ENCODE measurements at places on chromosomes 3 and 15.

- no peak for DNase-seq
Measured at GRCh38 chr15:90230071-90230494, 3.7 kb downstream of the CIB1 start.

DNA sequence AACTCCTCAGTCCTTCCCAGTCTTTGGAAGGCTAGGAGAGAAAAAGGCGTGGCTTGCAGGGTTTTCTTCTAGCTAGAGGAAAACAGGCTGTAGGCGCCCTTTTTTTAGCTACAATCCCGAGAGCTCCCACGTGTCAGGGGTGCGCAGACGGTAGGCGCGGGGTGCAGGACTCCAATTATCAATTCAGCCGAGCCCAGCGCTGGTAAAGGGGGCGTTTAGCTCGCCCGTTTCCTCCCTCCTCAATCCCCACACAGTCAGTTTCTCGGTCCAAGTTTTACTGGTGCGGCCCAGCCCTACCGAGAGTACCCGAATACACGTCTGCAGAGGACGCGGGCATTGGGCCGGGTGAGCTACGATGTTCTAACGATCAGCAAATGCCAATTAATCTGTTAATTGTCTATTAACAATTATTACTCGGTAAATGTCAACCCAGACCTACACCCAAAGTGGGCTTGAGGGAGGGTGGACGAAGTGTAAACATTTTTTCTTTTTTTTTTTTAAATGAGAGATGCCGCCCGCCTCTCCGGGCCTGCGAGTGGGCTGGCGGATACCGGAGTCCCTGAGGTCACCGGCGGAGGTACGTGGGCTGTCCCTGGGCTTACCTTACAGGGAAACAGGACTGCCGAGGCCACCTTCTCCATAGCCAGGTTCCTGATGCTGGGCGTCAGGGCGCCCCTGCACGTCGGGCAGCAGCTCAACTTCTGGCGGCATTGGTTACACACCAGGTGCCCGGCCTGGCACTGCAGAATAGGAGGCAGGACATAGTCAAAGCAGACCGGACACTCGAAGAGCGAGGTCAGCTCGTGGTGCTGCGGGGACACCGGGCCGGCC, 923 bp downstream of the SIAH2 start:
- DNase-seq, result peak; percentile 14

GRCh38 chr3:161274691-161275298, 53.7 kb downstream of the NMD3 start:
- DNase-seq, result no peak

GRCh38 chr3:129576514-129577352, 29.7 kb downstream of the PLXND1 start:
- DNase-seq, result no peak

DNA sequence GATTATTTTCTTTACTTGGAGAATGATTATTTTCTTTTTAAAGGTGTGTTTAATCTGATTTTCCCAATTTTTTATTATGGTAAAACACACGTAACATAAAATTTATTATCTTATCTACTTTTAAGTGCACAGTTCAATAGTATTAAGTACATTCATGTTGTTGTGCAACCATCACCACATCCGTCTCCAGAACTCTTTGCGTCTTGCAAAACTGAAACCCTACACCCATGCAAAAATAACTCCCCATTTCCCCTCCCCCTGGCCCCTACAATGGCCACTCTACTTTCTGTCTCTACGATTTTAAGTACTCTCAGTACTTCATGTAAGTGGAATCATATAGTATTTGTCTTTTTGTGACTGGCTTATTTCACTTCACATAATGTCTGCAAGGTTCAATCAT, 230.7 kb downstream of the SATB1 start:
- DNase-seq, result no peak

DNA sequence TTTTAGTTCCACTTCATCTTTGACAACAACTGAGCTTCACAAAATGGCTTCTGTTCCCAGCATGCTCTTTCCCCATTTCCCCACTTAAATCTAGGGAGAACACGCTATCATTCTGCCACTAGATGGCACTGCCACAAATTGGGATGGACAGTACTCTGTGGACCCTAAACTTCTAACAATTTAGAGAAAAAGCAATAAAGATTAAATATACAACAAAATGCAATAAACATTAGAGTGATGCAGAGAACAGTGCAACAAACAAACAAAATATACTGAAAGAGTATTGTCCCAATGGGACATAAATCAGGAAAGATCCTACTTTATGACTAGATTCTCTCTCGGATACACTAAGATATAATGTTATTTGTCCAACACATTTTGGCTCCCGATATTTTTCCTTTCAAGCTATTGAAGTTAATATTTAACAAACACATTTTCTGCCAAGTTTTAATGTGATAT, 169.7 kb upstream of the TMCO5A start:
- DNase-seq, result no peak

GRCh38 chr3:102398666-102399065, 36.1 kb upstream of the ZPLD1 start:
- no peak for DNase-seq

DNA sequence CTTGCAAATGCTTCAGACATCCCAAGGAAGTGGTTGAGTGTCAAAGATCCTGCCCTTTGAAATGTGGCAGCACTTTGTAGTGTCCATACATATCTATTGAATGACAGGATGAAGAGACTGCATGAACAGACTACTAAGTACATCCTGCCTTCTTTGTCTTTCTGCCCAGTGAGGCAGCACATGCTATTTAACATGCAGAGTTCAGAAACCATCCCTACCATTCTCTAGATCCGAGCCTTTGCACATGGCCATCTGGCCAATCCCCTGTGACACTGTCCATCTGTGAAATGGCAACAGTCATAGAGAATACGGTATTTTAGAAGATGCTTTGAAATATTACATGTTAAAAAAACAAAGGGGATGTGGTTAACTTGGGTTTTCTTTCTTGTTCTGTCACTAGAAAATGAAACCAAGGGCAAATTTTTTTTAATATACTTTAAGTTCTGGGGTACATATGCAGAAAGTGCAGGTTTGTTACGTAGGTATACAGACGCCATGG, 519.6 kb downstream of the NTRK3 start:
- no peak for DNase-seq

DNA sequence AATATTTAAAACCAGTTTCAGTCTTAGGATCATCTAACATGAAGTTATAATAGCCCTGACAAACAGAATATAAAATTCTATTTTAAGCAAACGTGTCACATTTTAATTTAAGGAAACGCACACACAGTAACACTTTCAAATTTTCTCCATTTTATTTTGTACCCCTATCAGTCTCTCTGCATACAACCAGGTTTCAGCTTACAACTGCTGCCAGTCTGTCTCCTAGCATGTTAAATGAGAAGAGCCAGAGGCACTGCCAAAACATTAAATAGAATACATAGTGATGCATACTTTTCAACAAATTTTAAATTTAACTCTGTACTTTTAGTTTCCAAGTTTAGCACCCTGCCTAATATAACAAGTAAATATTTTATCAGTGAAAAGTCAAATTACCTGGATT, 60.8 kb downstream of the UACA start:
- no peak for DNase-seq

DNA sequence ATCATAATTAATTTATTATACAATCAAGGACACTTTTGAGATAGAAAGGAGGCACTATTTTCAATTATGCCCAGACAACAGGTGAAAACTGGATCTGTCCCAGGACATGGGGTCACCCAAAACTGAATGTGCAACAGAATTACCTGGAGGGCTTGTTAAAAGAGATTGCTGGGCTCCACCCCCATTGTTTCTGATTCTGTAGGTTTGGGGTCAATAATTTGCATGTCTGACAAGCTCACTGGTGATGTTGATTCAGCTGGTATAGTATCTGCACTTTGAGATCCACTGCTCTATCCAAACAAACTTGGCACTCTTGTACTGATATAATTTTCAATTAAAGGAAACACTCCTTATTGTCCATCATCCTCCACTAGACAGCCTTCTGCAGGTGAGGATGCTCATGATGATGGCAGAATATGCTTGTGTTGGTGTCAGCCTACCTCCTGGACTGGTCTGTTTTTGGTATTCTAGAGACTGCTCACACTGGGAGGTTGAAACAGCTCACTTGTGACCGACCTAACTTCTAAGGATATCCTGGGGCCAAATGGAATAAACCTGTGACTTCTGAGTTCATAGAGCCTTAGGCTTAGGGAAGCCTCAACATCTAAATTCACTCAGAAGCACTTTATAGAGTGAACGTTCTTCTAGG, 2.2 kb downstream of the P2RY14 start:
- DNase-seq, result no peak

- no peak for DNase-seq
Measured at GRCh38 chr3:66428733-66429132, 72.1 kb downstream of the LRIG1 start.

DNA sequence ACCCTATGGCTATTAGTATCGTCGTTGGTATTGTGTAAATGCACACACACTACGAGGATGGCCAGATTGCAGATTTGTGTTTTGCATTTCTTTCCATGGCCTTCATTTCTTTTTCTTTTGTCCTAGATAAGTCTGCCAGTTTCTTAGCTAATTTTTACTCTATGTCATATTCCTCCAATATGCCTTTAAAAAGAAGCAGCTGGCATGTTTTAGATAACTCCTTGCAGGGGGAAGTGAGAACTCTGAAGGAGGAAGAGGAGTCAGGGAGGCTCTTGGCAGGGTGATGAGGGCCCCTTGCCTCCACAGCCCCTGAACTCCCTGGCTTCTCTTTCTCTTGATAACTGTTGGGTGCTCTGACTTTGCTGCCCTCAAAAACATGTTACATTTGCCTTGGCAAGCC, 244.0 kb downstream of the GABRG3 start:
- DNase-seq, result no peak

DNA sequence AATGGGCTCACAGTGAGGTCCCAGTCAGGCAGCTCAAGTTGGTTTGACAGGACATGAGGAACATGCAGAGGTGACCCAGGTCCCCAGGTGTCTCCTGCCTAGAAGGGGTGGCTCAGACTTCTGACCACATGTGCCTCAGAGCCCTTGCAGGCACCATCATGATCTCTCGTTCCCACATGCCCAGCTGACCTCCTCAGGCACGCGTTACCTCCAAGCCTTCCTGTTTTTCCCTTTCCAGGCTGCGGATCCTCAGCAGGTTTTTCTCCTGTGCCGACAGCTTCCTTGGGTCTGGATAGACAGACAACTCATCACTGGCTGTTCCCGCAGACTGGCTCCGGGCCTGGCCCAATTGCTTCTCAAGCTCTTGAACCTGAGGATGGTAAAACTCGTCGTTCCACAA, 30.4 kb downstream of the CCDC13 start:
- no peak for DNase-seq

- DNase-seq, result no peak
Measured at GRCh38 chr15:68499620-68500312, 67.8 kb upstream of the ITGA11 start.

GRCh38 chr3:142915636-142916035, 26.8 kb upstream of the PCOLCE2 start:
- DNase-seq, result no peak

DNA sequence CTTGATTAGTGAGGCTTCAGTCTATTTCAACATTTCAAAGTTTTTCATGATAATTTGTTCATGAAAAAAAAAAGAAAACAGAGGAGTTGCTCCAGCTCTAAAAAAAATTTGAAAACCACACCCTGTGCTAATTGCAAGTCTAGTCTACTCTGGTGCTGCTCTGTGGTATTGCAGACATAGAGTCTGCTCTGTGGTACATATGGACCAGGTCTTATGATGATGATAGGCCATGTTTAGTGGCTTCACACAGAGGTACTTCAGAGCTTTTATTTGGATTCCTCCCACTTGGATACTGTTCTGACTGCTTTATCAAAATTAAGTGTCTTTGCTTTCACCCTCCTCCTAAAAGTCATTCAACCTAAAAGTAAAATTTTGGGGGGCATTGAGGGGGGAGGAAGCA, 160.8 kb downstream of the ALCAM start:
- no peak for DNase-seq

- no peak for DNase-seq
Measured at GRCh38 chr15:29863438-29863837, 41.2 kb upstream of the TJP1 start.

DNA sequence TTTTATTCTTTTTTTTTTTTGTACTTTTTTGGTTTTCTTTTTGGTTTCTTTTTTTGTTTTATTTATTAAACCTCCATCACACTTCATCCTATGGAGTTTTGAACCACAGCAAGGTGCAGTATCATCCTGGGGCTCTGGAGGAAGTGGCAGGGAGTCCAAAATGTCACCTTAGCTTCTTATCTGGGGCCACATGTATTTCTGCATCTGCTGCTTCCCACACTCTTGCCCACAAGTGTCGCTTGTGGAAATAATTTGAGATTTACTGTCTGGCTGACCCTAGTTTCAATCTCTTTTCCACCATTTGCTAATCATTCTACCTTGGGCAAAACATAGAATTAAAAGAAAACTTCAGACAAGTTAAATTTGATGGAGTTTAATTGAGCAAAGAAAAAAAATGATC, 6.4 kb downstream of the OPA1 start:
- DNase-seq, result no peak

GRCh38 chr3:197592361-197593045, 36.7 kb upstream of the BDH1 start:
- no peak for DNase-seq

DNA sequence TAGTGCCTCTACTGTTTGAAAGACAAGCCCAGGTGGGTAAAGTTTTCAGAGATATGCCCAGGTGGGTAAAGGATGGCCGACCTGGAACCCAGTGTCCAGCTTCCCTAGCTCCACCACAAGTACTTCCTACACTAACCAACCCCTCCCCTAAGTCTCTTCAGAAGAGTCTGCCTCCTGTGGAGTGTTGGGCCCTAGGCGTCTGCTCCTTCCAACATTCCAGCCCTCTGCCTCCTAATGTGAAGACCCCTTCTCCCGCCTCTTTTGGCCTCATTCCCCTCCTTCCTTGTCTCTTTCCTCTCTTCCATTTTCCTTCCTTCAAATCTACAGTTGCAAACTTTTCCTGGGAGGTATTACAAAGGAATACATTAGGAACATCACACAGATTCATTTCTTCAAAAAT, 38.6 kb downstream of the CNTN3 start:
- DNase-seq, result no peak

GRCh38 chr3:162719684-162720341, 1223.2 kb downstream of the OTOL1 start:
- no peak for DNase-seq

GRCh38 chr3:157529085-157529484, 25.9 kb upstream of the VEPH1 start:
- DNase-seq, result no peak

DNA sequence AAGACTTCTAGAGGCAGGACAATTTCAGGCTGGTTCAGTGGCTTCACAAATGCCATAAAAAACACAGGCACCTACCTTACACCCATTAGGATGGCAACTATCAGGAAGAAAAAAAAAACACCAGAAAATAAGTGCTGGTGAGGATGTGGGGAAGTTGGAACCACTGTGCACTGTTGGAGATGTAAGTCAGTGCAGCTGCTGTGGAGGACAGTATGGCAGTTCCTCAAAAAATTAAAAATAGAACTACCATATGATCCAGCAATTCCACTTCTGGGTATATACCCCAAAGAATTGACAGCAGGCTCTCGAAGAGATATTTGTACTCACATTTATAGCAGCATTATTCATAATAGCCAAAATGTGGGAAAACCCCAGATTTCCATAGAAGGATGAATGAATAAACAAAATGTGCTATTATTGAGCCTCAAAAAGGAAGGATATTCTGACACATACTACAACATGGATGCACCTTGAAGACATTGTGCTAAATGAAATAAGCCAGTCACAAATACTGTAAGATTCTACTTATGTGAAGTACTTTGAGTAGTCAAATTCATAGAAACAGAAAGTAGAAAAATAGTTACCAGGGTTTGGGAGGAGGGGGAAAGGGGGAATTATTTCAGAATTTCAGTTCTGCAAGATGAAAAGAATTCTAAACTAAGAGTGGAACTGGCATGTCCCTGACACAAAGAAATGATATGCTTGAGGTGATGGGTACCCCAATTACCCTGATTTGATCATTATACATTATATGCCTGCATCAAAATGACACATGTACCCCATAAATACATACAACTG, 40.9 kb downstream of the NR1D2 start:
- no peak for DNase-seq
